CD4-positive, alpha-beta T cell (primary cell): ENCODE measurements at places on chromosomes 7 and 10.

- DNase-seq, result no peak
Measured at GRCh38 chr7:75965617-75966016, 28.8 kb downstream of the TMEM120A start.

GRCh38 chr10:29688230-29688661 lies 53.5 kb upstream of the SVIL start:
- DNase-seq, result no peak

DNA sequence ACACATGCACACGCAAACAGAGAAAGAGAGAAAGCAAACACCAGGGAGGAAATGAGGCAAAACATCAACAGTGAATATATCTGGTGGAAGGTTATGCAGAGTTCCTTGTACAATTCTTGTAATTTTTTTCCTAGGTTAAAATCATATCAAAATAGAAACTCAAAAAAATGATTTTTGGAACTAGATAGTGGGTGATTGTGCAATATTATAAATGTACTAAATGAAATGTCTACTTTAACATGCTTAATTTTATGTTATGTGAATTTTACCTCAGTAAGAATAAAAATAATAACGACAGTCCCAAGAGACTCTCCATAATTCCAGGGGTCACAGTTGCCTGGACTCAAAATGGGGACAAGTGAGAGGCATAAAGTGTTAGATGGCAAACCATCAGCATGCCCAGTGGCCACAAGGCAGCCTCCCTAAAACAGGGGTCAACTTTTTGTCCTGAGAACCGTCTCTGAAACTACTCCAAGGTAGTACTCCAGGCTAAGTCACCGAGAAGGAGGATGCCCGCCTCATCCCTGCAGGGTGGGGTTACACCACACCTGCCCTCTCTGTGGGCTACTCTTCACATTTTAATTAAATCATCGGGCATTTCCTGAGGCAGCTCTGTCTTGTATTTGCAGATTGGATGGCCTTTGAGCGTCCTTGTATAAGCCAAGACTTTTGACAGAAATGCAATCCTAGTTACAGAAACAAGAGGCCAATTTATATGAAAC lies 267.7 kb downstream of the ELMO1 start:
- DNase-seq, result no peak

- no peak for DNase-seq
Measured at GRCh38 chr10:131290781-131291180, 20.7 kb downstream of the TCERG1L start.

DNA sequence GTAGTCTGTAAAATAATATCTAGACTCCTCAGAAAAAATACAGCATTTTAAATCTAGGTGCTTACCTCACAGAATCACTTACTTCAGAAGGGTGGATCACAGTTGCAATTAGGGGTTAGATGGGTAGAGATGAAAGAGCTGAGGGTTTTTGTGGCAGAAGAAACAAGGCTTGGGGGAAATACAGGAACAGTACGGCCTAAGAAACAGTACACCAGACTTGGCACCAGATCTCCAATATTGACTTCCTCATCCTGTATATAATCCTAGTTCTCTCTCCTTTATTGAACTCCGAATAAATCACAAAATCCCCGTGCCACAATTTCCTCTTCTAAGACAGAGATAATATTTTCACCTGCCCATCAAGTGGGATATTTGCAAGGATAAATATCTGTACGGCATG lies 14.3 kb downstream of the CEP41 start:
- no peak for DNase-seq

DNA sequence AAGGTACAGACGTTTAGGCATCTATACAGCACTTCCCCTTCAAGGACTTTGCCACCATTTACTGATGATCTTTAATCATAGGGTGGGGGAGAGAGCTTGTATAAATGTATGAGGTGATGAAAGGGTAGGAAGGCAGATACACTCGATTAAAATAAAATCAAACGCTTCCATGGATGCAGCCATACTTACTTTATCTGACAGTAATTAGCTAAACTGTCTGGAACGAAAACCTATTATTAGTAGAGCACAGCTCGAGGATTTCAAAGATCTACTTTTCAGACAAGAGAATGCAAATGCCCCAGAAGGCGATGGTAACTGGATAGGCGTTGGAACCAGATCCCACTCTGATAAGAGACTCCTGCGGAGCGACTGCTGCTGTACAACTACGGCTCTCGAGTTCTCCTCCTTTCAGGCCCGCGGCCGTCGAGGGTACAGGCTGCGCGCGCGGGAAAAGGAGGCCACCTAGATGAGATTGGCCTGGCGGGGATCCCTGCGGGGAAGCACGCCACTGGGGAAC lies 3.1 kb upstream of the NKX2-3 start:
- DNase-seq, result no peak

DNA sequence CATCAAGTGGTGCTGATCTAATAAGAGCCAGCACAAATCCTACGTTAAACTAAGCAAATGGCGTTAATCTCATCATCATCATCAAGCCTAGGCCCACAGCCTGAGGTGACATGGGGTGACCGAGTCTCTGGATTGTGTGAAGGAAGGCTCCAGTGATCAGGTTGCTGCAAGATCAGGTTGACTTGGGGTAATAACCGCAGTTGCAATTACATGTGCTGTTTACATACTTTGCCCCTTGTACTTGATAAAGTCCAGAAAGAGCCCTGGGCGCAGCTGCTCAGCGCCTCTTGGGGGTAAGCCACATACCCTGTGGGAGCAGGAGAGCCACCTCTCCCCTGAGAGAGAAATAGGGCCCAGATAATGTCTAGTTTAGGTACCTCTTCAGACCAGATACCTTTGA lies 228.1 kb downstream of the WDR11 start:
- no peak for DNase-seq

- DNase-seq, result no peak
Measured at GRCh38 chr10:110304394-110304779, 333 bp downstream of the SMNDC1 start.

DNA sequence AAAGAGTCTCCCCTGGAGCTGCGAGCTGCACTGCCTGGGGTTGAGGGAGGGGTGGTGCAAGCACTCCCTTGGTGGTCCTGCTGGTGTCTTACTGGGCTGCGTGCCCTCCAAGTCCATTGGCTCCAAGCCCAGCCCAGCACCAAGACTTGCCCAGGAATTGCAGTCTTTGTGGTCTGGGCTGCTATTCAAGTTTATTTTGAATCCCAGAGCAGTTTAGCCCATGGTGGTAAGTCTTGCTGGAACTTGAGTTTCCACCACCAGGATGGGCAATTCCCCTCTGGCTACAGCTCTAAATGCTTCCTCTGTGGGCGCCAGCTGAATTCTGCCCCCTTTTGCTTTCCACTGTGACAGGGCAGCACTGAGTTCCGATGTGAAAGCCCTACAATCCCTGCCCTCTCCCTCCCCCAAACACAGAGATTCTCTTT lies 25.1 kb downstream of the GALNT11 start:
- DNase-seq, result no peak
